ENCODE measurements at places on chromosomes 11 and 22.

DNA sequence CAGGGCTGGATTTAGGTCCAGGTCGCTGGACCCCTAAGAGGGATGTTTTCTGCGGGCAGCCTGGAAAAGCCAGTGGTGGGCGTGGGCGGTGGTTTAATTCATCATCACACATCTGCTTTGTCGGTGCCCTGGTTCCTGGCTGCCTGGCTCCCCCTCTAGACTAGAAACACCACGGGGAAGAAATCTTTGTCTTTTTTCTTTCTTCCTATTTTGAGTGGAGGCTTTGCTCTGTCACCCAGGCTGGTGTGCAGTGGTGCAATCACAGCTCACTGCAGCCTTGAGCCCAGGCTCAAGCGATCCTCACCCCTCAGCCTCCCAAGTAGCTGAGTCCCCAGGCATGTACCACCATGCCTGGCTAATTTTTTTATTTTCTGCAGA, 86.6 kb upstream of the LINC01488 start:
- DNase-seq, result no peak

GRCh38 chr22:30866216-30866615, 102.4 kb downstream of the MORC2 start:
- no peak for DNase-seq

DNA sequence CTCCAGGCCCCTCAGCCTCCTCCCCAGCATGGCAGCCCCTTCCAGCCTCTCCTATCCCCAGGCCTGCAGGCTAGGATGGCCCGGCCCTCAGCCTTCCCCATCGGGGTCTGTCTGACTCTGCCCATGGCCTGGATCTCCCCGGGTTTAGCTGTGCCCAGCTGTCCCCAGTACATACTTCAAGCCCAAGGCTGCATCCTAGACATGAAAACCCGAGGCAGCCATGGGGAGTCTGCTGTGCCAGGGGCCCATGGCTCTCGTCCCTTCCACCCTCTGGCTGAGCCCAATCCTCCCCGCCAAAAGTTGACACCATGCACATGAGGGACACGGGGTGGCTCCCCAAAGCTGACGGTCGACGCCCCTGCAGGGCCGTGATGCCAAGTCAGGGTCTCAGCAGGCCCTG, 22.2 kb upstream of the FADD start:
- no peak for DNase-seq

DNA sequence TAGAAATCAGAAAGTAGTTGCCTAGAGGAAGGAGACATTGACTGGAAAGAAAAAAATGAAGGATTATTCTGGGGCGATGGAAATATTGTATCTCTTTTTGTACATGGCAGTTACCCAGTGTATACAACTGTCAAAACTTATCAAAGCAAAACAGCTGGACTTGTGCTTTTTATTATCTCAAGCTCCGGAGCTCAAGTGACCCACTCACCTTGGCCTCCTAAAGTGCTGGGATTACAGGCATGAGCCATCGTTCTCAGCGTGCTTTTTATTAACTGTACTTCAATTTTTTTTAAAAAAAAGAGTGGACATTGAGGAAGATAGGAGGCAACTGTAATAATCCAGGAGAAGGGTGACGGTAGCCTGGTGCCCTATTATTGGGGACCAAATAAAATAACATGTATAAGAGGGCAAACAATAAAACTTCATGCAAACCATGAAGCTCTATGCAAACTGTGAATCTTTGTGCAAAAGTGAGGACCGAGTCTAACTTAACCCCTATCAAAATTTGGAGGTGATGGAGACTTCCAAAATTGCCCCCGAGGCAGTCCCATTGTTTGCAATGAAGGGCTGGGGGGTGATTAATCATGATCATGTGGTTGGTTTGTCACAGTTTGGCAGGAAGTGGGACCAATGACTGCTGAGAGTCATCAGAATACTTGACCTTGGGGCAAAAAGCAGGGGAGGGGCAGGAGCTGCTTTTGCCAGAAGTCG, 23.5 kb downstream of the FZD4 start:
- DNase-seq, result peak; percentile 76

DNA sequence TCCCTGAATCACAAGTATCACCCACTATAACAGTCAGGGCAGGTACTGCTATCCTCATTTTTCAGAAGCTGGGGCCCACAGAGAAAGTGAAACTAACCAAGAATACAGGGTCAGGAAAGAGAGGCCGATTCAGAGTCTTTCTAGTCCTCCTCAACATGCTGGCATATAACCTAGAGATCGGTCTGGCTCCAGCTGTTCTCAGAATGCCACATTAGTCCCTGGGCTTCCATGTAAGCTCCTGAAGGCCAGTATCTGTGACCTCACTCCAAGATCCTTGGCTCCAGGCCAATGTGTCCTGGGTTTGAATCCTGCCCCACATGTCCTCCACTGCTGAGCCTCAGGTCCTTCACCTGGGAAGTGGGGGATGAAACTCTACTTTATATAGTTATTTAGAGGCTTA, 50.4 kb downstream of the TENM4 start:
- no peak for DNase-seq

GRCh38 chr11:66341502-66342126, 3.3 kb downstream of the BRMS1 start:
- no peak for DNase-seq

DNA sequence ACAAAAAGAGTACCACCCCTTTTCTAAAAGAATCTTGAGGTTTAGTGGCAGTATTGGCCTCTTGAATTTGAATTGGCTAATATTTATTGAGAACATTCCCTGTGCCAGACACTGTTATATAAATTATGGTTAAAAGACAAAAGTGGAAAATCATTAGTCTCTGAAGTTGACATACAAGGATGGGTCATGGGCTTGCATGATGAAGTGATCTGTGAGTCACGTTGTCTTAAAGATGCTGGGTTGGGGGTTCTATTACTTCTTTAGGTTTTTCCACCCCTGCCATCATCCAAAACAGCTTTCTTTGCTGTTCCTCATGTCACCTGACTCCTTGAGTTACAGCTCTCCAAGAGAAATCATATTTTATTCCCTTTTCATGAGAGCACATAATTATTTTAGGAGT, 85.0 kb downstream of the CD44 start:
- no peak for DNase-seq

DNA sequence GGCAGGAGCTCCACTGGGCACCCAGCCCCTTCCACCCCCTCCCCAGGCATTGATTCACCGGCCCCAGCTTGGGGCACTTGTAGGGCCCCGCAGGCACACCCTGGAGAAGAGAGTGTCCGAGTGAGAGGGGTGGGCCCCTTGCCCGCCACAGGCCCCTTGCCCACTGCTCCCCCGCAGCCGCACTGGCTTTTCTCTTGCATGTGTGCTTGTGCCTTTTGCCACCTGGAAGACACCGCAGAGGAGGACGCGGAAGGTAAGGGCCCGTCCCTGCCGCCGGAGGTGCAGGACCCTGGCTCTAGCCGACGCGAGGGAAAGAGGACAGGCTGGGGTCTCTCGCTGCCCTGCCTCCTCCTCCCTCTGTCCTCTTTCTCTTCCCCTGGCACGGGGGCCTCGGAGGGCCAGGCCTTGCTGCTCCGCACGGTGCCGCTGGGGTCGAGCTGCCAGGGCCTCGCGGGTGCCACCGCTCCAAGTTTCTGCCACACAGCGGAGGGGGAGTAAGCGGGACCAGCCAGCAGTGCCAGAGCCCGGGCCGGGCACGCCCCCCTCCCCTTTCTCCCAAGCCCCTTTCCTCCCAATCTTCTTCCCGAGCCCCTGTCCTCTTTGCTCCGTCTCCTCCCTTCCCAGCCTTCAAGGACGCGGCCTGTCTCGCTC, 9.5 kb downstream of the TNNT3 start:
- DNase-seq, result no peak

DNA sequence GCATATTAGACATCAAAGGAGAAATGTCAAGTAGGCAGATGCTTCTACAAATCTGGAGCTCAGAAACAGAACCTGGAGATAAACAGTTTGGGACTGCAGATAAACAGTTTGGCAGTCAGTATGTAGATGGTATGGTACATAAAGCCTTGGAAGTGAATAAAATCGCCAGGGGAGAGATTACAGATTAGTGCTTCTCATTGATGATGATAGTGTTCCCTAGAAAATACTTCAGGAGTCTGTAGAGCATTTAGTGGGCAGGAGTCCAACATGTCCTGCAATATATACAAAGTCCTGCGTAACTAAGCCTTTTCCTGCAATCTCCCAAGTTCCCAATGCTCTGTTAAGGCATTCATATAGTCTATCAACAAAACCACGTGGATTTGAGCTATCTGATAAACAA, 35.2 kb downstream of the NARS2 start:
- no peak for DNase-seq

DNA sequence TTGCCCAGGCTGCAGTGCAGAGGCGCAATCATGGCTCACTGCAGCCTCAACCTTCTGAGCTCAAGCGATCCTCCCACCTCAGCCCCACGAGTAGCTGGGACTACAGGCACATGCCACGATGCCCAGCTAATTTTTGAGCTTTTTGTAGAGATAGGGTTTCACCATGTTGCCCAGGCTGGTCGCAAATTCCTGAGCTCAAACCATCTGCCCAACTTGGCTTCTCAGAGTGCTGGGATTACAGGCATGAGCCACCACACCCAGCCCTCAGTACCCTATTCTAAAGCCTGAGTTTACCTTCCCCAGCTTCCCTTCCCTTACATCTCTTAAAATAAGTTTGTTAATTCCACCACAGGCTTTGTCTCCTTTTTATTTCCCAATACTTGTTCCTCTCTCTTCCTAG, 59.1 kb downstream of the AMBRA1 start:
- DNase-seq, result no peak

- DNase-seq, result no peak
These were observed 6.4 kb upstream of the ATG16L2 start for GRCh38 chr11:72807792-72808191.

- DNase-seq, result no peak
These were observed 51.7 kb downstream of the CDKN1C start for GRCh38 chr11:2833716-2834502.

- DNase-seq, result no peak
These were observed 107.4 kb downstream of the SEZ6L start for GRCh38 chr22:26276529-26277160.

DNA sequence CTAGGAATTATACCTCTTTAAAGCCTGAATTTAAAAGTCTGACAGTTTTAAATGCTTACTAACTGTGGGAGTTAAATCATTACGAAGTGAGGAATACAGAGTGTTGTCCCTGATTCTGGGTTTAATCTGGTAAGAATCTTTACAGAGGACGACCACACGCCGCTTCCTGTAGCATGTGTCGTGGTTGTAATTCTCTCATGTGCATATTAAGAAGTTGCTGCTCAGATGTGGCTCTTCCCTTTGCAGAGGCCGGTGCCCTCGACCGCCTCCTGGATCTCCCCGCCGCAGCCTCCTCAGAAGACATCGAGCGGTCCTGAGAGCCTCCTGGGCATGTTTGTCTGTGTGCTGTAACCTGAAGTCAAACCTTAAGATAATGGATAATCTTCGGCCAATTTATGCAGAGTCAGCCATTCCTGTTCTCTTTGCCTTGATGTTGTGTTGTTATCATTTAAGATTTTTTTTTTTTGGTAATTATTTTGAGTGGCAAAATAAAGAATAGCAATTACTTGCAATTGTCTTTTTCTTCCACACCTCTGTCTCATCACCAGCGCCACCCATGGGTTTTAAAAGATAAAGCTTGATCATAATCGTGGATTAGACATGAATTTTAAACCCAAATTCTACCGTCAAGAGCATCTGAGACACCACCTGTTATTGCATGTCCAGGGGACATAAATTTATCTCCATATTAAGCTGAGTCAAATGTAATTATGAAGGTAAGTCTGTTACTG, 6.5 kb downstream of the GAL start:
- no peak for DNase-seq

GRCh38 chr11:86749376-86749775, 51.0 kb upstream of the PRSS23 start:
- DNase-seq, result no peak

All from fibroblast of skin of back (primary cell).